CD4-positive, alpha-beta T cell (primary cell): ENCODE measurements at places on chromosomes 5 and 9.

GRCh38 chr9:114829574-114830440 is 24.0 kb upstream of the TNFSF15 start:
- no peak for DNase-seq

DNA sequence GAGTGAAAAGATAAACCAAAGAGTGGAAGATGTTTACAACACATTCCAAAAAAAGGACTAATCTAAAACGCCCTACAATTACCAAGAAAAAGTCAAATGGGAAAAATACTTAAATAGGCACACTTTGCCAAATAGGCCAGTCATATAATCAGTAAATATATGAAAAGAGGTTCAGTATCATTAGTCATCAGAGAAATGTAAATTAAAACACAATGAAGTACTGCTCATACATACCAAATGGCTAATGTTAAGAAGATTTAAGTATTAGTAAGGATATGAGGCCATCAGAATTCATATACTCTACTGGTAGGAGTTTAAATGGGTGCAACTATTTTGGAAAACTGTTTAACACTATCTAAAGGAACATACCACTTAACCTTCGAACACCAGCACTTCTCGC is 47.6 kb downstream of the ZDHHC21 start:
- DNase-seq, result no peak

GRCh38 chr9:129078691-129079503 is 2.0 kb upstream of the DOLPP1 start:
- no peak for DNase-seq

DNA sequence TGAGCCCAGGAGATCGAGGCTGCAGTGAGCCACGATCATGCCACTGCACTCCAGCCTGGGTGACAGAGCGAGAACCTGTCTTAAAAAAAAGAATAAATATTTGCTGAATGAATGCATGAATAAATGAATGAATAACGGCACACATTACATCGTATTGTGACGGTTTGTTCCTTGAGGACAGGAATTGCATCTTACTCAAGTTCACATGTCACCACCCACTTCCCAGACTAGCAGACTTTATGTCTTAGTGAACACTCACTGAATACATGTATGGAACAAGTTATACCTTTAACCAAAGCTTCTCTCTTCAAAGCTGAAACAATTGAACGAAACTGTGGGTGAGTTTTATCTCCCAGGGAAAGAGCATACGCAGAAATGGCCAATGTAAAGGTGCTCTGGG is 53.2 kb upstream of the TRAF1 start:
- no peak for DNase-seq

DNA sequence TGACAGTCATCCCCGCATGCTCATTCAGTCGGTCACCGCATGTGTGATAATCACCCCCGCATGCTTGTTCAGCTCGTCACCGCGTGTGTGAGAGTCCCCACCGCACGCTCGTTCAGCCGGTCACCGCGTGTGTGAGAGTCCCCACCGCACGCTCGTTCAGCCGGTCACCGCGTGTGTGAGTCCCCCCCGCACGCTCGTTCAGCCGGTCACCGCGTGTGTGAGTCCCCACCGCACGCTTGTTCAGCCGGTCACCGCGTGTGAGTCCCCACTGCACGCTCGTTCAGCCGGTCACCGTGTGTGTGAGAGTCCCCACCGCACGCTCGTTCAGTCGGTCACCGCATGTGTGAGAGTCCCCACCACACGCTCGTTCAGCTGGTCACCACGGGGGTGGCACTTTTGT is 3.5 kb downstream of the TRAF2 start:
- DNase-seq, result no peak

GRCh38 chr9:86454701-86455615 is 100.7 kb upstream of the TUT7 start:
- no peak for DNase-seq

DNA sequence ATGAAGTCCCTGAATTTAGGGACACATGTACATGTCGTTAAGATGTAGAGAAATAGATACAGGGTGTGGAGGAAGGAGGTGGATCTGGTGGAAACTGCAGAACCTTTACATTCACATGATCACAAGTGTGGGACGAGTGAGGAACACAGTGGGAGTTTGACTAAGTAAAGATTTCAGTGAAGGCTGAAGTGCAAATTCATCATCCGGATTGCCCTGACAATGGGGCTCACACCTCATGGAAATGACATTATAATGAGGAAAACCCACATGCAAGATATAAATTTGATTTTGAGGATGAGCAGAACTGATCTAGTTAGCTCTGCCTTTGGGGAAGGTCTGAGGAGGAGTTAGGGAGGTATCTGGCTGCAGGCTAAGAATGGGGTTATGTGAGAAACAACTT is 173.9 kb downstream of the FSTL4 start:
- no peak for DNase-seq

GRCh38 chr9:18393340-18394130 is 80.4 kb upstream of the ADAMTSL1 start:
- DNase-seq, result no peak

- DNase-seq, result no peak
Measured at GRCh38 chr9:134217431-134218210, 53.3 kb upstream of the RNU6ATAC start.

GRCh38 chr9:38435521-38435920 is 11.3 kb upstream of the IGFBPL1 start:
- no peak for DNase-seq

GRCh38 chr9:133880136-133880535 is 112.0 kb downstream of the VAV2 start:
- no peak for DNase-seq

- no peak for DNase-seq
Measured at GRCh38 chr5:139552893-139553575, 8.1 kb upstream of the UBE2D2 start.

- no peak for DNase-seq
Measured at GRCh38 chr9:123599781-123600180, 243.8 kb downstream of the CRB2 start.

- DNase-seq, result no peak
Measured at GRCh38 chr5:149320791-149321330, 24.4 kb upstream of the GRPEL2 start.

GRCh38 chr5:158268286-158268685 is 409.3 kb upstream of the CLINT1 start:
- DNase-seq, result no peak

DNA sequence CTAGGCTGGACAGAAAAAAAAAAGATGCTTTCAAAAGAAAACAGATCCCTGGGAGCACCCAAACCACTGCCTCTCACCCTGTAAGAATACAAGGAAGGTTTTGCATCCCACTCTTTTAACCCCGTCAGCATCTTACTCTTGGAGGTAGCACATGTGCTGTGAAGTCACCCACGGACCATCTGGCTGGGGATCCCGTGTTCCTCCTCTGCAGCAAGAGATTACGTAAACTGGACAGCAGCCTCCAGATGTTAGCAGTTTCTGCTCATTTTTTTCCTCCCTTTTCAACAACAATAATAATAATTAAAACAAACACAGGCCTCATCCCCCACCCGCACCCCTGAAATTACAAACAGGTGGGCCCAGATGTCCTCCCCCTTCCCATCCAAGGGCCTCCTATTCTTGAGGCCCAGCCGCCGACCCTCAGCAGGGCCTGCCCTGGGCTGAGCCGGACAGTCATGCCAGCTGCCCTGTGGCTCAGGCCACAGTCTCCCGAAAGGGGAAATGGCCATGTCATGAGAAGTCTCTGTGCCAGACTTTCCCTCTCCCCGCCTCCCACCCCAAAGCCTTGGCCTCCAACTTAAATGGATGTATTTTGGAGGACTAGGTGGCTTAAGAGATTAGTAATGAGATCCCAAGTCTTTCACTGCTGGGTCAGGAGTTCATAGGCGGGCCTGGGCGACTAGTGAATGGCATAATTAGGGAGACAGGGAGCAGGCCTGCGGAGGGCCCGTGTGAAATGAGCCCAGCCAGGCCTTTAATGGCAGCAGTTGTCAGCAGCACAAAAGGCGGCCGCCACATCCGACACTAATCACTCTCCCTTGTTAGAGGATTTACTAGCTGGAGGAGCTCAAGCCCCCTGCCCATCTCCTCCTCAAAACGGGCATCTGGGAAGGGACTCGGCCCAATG is 165.1 kb downstream of the PAPPA start:
- DNase-seq, result no peak

GRCh38 chr5:72543365-72543764 is 36.2 kb upstream of the ZNF366 start:
- DNase-seq, result no peak
